Stimulated activated naive CD4-positive, alpha-beta T cell treated with Interleukin-2 at 50 U/mL for 16 hours (primary cell): ENCODE measurements at places on chromosomes 12 and 14.

DNA sequence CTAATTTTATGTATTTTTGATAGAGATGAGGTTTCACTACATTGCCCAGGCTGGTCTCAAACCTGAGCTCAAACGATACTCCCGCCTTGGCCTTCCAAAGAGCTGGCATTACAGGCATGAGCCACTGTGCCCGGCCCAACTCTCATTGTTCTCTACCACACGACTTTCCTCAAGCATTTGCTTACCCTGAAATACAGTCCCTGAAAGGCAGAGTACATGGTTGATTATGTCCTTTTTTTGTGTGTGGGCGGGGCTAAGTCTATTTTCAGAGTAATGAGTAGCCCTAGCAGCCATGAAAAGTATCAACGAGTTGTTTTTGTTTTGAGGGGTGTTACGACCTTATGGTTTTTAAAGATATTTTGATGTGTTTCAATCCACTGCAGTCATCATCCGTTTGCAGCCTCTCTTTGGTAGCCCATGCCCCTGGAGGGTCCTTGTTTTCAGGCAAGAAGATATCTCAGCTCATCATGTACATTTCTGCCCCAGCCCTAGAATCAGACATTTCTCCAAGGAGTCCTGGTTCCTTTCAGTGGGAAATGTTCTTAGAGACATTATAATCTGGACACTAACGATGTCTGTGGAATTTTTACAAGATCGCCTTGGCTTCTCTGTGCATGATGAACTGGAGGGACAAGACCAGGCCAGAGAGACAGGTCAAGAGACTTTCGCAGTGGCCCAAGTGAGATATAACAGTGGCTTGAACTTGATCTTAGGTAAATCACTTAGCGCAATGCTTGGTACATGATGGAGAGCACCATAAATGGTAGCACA is 8.7 kb downstream of the ACACB start:
- no peak for DNase-seq

- no peak for DNase-seq
These were observed 563 bp downstream of the DCP1B start for GRCh38 chr12:2003676-2004112.

GRCh38 chr14:75851574-75851866 is 130.3 kb downstream of the TGFB3 start:
- DNase-seq: no peak

DNA sequence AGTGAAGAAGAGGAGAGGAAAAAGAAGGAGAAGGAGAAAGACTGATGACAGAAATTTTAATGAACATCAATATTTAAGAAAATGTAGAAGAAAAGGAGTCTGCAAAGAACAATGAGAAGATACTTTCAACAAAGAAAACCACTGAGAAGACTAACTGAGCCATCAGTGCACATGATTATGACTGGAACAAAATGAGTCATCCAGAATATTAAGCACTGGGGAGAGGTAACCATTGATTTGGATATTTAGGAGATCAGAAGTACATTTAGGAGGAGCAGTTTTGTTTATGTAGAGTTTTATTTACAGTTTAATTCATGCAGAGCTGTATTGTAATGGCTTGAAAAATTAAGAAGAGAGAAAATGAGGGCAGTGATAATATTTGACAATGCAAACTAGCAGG is 159.1 kb downstream of the C12orf50 start:
- no peak for DNase-seq

DNA sequence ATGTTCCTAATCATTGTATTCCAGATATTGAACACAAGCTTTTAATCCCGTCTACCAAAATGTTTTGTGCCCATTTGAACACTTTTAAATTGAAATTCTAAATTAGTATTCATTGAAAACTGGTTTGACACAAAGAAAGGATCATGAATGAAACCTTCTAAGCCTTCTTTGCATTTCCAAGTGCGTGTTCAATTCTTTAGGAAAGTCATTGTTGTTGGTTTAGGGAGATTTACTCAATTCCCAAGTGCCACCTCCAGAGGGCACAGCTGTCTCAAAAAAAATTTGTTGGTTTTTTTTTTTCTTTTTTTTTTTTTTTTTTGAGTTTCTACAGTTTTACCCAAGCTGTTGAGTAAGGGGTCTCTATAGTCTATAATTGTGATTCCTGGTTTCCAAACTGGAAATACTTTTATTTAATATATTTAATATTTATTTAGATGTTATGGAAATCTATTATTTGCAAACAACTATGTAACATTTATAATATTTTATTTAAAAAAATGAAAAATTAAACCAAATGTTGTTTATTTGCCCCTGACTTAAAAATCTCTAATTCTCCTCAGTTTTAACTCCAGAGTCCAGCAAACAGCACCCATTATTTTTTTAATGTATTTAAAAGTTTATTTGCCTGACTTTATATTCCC is 79.9 kb downstream of the NEDD1 start:
- DNase-seq: no peak

GRCh38 chr12:108514973-108515814 is at the start of gene FICD:
Gene FICD, plus strand, starts transcription at chr12:108515277. Its CDS starts 1,696 bp downstream, at chr12:108516973.
- DNase-seq: peak; percentile 99

GRCh38 chr14:80941241-80942185 is at the start of gene CEP128:
Gene CEP128, minus strand, starts transcription at chr14:80941738.
- DNase-seq: peak; percentile 87

DNA sequence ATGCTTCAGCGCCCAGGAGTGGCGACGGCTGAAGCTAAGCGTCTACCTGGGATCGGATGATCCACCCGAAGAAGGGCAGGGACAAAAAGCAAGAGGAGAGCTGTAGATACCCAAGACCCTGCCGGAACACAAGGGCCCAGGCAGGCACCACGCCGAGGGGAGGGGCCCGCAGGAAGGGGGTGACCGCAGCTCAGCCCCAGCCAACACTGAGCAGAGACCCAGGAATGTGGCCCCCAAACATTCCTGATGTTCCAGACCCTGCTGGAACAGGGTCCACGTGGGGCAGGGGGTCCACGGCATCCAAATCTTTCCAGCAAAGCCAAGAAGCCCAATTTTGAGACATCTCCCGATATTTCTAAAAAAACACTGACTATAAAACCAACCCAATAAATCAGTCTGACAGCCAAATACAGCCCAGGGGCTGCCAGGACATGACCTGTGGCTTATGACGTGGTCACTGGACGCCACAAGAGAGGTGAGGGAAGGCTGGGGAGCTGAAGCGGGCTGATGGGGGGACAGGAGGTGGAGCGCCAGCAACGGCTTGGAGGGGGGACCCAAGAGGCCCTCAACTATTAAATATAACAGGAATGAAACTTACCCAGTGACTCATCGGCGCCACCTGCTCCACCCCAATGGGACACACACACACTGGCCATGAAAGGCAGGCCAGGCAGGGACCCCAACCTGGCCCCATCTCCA is 58.9 kb downstream of the NCOR2 start:
- no peak for DNase-seq

GRCh38 chr12:113359133-113359938 is 949 bp downstream of the PLBD2 start:
- no peak for DNase-seq

- no peak for DNase-seq
These were observed 124.0 kb upstream of the CPM start for GRCh38 chr12:69056743-69057515.

- DNase-seq: no peak
These were observed 26.6 kb downstream of the GPRC5D start for GRCh38 chr12:12925388-12925787.

DNA sequence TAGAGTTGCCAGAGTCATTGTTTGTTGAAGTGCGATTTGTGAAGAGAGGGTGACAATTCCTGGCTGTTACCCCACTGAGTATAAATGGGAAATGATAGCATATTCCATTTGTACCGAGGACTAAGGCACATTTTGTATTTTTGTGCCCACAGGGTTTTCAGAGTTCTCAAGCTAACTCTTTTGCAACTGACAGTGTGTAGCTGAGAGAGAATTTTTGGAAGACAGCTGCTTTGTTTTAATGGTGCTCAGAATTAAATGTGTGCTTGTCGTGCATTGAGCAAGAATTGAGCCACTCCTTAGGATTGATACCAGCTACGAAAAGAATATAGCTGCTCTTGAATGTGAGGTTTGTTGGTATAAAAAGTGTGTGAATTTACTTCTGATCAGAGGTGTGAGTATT is 21.7 kb downstream of the ANKRD13A start:
- no peak for DNase-seq

DNA sequence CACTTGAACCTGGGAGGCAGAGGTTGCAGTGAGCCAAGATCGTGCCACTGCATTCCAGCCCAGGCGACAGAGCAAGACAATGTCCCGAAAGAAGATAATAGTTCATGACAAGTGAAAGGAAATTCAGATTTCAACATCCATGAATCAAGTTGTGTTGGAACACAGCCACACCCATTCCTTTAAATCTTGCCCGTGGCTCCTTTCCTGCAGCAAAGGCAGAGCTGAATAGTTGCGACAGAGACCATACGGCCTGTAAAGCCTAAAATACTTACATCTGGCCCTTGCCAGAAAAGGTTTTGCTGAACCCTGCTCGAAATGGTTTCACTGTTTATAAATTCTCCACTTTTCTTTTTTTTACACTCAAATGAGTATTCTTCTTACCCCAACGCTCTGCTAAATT is 17.7 kb upstream of the ITPK1 start:
- DNase-seq: no peak

- DNase-seq: no peak
These were observed 176.7 kb upstream of the SEL1L start for GRCh38 chr14:81710232-81710845.

GRCh38 chr12:87820524-87821202 is 208.5 kb downstream of the C12orf50 start:
- DNase-seq: no peak

GRCh38 chr12:62345667-62346066 is 85.5 kb downstream of the USP15 start:
- DNase-seq: no peak

DNA sequence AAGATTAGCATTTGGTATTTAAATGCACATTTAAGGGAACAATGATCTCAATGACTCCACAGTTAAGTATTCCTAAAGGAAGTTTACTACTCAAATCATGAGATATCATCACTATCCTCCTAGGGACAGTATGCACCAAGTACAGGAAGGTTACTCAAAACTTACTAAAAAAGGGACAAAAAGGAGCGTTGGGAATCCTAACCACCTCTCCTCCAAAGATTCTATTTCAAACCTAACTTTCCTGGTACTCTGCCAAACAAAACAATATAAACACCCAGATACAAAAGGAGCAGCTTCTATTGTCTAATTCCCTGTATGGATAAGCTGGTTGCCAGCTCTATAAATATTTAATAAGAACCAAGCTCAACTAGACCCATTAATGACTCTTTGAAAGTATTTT is 377.7 kb downstream of the NUAK1 start:
- DNase-seq: no peak

GRCh38 chr12:78269620-78270019 is 438.9 kb downstream of the NAV3 start:
- no peak for DNase-seq

DNA sequence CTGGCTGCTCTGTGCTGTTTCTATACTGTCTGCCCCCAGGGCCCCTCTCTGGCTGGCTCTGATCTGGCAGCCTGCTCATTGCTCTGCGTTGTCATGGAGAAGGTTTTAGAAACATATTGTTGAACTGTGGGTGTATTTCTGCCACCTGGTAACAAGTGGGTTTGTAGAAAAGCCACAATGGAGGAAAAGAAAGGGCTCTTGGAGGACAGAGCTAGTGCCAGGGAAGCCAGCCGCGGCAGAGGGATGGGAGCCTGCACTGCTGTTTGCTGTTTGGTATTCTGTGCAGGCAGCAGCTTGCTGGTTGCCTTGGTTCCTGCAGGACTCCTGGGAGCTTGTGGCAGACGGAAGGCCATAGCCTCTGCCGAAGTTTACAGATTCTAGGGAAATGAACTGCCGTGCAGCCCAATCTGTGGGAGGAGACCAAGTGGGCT is 15.1 kb downstream of the CCDC177 start:
- no peak for DNase-seq

DNA sequence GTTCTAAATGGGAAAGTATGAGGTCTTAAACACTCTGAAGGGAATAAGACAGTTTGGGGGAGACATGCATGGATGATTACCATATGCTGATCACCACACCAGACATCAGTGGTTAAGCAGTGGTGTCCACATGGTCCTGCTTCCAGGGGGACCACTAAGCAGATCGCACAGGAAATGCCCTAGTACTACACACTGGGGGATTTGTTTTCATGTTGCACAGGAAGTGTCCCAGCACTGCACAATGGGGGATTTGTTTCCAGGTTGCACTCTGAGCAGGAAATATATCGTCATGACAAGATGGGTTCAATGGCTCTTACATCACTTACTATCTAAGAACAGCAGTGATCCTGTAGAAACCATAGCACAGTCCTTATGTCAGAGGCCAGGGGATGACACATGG is 245.5 kb downstream of the BCL11B start:
- no peak for DNase-seq

- no peak for DNase-seq
These were observed 118.3 kb downstream of the SLC38A6 start for GRCh38 chr14:61099216-61099835.

DNA sequence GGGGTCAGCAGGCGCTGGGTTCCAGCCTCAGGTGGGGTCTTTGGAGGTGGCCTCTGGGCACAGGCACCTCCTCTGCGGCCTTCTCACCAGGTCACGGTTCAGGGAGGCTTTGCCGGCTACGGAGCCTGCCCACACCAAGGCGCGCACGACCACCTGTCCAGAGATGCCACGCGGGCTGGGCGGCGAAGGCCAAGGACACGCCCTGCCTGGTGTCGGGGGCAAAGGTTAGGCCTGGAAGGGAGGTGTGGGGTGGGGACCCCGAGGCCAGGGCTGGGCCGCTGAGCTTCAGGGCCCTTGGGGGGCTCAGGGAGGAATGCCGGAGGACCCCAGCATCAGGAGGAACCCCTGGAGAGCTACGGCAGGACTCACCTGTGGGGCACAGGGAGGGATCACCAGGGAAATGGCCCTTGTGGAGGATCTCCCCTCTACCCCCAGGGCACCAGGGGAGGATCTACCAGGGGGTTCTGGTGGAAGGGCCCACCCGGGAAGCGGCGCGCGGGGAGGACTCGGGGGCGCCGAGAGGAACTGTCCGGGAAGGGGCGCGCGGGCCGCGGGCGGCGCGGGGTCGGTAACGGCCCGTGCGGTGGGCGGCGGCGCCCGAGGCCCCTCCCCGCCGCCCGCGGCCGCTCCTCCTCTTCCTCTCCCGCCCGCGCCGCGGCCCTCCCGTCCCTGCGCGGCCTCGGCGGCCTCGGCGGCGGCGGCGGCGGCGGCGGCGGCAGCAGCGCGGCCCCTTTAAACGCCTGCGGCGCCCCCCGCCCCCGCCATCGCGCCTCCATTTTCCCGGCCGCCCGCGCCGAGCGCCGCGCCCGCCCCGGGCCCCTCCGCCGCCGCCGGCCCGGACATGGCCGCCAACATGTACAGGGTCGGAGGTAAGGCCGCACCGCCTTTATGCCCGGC is at the start of gene MTA1:
Gene MTA1 (plus strand): TSS at position 633 of the 897 bp plus-strand sequence. CDS start 209 bp downstream, at position 842.
- DNase-seq: peak; percentile 23

DNA sequence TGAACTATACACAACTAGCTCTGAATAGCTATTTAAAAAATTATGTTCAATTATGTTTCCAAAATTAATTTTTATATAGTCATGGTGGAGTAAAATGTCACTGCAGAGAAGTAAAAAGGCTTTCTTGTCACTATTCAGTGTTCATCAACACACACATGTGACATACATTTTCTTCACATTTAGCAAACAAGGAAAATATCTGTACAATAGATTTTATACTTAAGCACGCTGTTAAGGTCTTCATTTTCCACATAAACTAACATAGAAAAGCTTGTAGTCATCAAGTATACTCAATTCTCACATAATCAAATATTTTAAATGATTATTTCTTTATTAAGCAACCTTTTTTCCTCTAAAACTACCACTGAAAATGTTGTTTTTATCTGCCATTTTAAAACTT is 141.2 kb upstream of the DIO2 start:
- DNase-seq: no peak

- DNase-seq: no peak
These were observed 147.3 kb downstream of the ADGRD1 start for GRCh38 chr12:131101006-131101405.

GRCh38 chr14:37588956-37589714 is 5.9 kb downstream of the FOXA1 start:
- no peak for DNase-seq
